ENCODE measurements at places on chromosomes 4 and X.

DNA sequence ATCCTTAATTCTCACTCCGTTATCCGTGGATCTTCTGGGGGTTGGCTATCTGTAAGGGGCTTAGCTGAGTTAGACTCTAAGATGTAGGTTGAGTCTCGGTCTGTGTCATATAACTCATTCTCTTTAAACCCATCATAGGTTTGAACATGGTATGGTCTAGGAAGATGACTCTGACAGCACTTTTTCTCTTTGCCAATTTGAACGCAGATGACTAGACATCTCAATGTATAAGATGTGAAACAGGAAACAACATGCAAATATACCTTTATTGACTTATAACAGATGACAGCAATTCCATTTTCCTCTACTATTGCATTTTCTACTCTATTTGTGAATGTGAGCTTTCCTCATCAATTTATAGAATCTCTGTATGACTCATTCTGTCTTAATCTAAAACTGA, 634.8 kb upstream of the MAGEB2 start:
- no peak for DNase-seq

DNA sequence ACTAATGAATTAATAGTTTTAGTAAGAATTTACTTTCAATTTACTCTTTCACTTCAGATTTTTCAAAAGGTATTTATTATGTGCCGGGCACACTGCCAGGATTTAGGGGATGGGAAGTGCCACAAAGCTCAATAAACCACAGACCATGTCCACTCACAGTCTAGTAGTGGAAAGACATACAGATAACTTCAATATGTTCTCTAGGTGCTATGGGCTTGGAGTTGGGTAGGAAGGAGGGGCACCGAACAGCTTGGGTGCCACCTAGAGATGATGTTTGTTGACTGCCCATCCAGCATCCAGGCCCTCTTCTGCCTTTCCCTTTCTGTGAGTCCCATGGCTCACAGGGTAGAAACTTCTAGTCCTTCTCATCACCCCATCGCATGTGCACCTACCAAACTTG, 17.8 kb downstream of the MFAP3L start:
- DNase-seq: peak; percentile 8

GRCh38 chrX:131735127-131735526, 191.3 kb downstream of the OR13H1 start:
- no peak for DNase-seq

DNA sequence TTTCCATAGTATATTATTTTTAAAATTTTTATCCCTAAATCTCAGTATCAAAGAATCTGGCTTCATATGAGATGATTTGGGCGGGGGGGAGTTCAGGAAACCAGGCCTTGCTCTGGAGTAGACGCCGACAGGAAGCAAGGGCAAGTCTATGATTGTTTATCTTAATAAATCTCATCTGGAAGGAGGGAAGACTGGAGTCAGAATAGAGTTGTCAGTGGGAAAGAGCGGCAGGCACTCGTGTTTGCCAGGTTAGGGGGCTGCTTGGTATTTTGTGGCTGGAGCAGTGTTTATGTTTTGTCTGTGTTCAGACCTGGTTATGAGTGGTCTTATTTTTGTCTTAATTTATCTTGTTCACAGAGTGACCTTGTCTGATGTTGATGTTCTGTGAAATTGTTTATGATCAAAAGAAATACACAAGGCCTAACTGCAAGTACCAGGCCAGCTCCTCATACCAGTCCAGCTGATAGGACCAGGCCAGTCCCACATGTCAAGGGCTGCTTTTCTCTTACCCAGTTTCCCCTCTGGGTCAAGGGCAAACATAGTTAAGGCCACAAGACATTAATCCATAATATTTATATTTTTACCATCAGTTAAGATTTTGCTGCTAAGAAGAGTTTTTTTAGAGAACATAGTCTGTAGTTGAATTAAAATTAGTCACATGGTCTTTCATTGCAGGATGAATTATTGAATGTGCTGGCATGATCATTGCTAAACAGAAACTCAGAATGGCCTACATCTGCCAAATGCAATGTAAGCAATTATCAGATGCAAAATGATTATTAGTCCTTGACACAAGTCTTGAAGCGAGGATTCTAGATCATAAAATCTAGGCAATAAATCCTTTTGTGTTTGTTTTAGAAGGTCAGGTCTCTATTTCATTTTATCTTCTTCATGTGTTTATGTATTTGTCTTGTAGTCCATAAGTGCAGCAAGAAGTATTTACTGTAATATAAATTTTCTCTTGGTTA, 176.5 kb downstream of the GASK1B start:
- DNase-seq: no peak

DNA sequence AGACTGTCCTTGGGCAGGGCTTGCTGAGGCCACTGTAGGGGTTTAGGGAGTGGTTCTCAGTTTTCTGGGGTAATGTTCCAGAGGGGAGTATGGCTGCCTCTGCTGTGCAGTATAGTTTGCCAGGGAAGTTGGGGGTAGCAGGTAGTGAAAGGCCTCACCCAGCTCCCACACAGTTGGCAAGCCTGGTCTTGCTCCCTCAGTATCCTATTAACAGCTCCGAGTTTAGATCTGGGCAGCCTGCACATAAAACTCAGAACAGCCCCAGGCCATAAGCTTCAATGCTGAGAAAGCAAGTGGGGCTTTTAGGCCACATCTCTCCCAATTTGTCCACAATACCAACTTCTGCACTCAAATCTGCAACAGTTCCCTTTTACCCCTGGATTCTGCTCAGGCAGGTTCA, 205.2 kb downstream of the GALNTL6 start:
- no peak for DNase-seq

DNA sequence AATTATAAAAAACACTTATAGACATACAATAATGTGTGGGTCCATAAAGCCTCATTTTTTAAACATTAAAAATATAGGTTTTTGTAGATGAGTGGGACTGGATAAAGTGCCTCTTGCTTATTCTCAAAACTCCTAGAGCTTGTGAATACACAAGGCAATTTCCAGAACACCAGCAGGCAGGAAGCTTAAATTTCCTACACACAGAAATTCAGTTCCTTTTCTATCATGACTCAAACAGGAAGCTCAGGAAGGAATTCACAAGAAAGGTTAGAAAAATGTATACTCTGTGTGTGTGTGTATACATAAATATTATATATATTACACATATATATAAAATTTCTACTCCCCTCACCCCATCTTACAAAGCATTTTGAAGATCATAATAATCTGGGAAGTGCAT, 11.3 kb downstream of the MAGEB6 start:
- DNase-seq: no peak

GRCh38 chr4:44162538-44163270, 285.9 kb downstream of the KCTD8 start:
- DNase-seq: no peak

DNA sequence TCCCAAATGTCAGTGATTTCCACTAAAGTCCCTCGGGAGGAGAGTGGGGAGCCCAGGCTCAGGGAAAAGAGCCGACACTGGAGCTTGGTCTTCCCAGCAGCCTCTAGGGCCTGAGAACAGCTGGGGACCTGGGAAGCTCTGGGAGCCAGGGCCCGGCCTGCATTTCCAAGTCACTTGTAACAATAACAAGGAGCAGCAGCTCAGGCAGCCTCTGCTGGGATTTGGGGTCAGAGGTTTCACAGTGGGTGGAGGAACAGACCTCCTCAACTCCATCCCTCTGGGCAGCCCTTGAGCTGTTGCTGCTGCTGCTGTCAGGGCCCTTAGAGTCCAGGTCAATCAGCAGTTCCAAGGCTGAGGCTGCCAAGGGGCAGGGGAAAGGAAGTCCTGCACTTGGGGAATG, 11.1 kb downstream of the STARD8 start:
- no peak for DNase-seq

- no peak for DNase-seq
These were observed 96.3 kb upstream of the MSX1 start for GRCh38 chr4:4762909-4763821.

DNA sequence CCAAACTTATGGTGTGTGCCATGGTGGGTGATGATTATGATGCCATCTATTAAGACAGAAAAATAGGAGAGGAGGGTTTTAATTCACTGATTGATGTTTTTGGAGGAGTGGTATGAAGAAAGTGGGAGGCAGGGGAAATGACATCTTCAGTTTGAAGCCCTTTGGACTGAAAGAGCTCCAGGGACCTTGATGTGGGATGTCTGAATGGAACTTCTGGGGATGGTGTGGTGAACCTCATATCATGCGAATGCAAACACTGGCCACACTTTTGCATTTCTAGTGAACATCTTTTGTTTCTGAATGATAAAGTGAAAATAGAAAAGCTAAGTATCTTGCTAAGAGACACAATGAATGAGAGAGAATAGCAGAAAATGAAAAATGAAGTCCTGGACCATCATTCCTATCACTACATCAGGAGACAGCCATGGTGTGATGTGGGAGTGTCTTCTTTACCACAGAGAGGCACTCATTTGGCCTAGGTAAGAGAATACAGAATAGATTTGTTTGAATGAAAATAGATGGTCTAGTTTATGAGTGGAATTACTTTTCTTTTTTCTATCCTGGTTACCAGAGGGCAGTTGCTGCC, 123.5 kb downstream of the ZNF827 start:
- no peak for DNase-seq

- no peak for DNase-seq
These were observed 58.6 kb upstream of the ADGRA3 start for GRCh38 chr4:22574424-22574823.

DNA sequence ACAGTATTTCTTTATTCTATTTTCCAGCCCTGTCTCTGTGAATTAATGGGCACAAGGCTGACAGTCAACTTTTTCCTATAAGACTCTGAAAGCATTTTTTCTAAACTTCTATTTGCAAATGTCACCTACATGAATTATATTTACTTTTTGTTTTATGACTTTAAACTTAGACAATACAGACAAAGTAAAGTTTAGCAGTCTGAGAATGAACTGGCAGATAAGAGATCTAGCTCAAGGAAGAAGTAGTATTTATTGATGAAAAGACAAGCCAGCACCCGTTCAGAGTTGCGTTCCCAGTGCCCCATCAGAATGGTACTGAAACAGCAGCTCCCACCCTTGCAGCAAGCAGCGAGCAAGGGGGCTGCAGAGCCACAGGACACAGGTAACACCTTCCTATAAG, 148.5 kb downstream of the FAM13A start:
- DNase-seq: no peak

DNA sequence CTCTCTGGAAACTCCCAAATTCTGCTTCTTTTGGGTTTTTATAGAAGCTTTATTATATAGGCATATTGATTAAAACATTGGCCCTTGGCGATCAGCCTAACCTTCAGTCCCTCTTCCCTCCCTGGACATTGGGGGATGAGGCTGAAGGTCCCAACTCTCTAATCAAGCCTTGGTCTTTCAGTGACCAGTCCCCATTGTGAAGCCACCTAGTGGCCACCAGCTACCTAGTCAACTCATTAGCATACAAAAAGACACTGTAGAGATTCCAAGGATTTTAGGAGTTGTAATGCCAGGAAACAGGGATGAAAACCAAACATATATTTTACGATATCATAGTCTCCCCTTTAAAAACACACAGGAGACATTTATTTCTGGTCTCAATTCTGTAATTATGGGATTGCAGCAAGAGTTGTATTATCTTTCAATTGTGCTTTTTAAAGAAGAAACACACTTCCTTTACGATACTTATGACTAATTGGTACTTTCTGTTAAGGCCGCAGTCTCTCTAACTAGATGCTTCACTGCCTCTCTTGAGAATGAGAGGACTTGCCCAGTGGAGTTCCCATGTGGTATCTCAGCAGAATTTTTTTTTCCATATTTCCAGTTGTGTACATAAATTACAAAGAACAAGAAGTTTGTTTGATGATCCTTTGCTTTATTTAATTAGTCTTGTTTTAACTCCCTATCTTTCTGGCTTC, 58.2 kb downstream of the WDR17 start:
- DNase-seq: no peak

DNA sequence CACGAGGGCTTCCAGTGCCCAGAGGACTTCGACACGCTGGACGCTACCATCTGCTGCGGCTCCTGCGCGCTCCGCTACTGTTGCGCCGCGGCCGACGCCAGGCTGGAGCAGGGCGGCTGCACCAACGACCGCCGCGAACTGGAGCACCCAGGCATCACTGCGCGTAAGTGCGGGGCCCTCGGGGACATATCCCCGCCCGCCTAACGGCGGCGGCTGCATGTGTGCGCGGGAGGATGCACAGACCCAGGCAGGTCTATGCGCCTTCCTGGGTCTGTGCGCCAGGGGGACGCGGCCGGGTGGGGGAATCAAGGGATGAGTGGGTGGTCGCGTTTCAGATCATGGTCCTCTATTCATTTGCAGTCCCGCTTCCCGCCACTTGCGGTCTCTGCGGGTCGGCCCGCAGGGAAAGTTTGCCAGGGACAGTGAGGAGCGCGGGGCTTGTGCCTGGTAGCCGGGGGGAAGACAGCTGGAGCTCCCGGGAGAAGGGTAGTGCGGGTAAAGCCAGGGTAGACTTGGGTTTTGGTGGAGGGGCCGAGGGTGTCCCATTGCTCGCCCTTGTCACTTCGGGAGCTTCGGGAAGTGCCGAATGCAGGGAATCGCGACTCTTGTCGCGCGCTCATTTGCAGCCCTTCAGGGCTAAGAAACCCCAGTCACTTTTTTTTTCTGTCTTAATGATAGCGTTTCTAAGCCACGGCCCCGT, 1.0 kb downstream of the SHISA3 start:
- DNase-seq: no peak

DNA sequence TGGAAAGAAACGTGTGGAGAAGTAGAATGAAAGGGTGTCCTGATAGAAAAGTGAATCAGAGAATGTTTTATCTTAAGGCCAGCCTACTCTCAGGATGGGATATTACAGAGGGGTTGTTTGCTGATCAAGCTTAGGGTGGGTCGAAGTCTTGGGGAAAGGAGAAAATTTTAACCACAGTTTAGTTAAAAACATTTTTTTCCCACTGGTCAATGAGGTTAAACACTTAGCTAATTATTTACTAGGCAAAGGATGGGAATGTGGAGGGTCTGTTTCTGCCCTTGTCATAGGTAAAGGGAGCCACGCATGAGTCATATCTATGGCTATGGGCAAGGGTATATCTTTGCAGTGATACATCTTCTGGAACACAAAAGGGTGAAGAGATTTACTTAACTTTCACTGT, 16.1 kb upstream of the SULT1E1 start:
- no peak for DNase-seq

DNA sequence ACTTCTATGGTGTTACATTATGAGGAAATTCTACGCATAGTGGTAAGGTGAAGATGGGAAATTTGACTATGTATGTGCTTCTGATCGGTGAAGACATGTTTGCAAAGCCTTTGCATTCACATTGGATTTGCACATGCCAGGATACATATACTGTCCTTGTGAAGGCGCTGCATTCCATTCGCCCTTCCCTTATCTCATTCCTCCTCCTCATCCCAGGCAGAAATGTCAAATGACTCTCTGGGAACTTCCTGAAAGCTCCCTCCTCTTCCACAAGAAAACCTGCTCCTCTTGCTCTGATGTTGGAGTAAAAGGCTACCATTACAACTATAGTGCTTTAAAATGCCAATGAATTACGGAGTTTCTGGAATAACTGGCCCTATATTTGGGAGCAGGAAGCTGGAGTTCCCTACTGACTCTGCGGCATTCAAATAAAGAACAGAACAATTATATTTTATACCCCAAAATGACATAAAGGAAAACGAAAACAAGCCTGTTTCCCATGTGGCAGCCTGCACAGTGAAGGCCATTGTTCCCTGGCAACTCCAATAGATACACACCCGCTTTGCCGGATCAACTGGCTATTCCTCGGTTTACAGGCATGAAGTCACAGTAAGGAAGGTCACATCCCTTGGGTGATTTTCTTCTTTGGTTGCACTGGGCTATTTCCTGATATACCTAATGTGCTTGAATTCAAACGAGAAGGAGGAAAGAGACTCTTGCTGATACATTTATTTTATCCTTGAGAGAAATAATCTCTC, 84.5 kb downstream of the AREG start:
- no peak for DNase-seq

All from NCI-H1092 treated with DMSO at 0.1 percent for 48 hours (cell line).